ENCODE measurements at places on chromosomes 1 and 21. TPM values are rescaled to one million over a fixed set of nuclear protein-coding genes. Genes with fewer than 3 reads are reported as not detected.

DNA sequence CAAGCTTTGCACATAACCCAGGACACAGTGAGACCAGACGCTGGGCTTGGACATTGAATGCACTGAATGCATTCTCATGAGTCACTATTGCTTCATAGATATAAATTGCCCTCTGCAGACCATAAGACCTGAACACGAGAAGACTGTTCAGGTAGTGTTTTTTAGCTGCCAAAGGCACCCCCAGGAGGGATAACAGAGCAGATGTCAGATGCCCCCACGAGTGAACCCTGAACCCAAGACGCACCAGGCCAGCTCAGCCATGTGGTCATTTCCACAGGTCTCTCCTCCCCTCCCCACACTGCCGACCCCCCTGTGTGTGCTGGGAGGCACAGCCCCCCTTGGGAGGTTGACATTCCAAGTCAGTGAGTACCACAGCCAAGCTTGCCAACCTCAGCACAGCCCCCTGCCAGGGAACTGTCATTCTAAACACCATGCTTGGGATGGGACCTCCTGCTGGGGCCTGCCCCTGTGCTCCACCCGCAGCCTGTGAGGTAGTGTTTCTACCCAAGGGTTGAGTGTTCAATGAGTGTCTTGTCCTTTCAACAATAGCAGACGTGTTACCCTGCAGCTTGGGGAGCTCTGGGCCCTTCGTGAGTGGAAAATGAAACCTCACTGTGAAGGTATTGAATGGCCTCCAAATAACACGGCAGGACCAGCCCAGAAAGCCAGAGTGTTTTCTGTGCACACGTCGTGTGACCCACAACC, 68.2 kb downstream of the PSMG1 start:
- DNase-seq: no peak
- H3K4me1 ChIP-seq: peaks cover 17% of the 10 kb centered on the region
- no peaks in the 10 kb centered on the region for H3K36me3 ChIP-seq
- no peaks in the 10 kb centered on the region for H3K27me3 ChIP-seq

ERO1B gene
- 5.1 TPM for total RNA-seq

PSMB2 gene
- 54.0 TPM for total RNA-seq

- no peak for DNase-seq
- no peaks in the 10 kb centered on the region for H3K36me3 ChIP-seq
- no peak overlapping the region for H3K4me3 ChIP-seq
- H3K27ac ChIP-seq: no peak overlapping the region
- H3K4me1 ChIP-seq: no peaks in the 10 kb centered on the region
These were observed 84.6 kb upstream of the SPAG17 start for GRCh38 chr1:118269598-118269997.

GPX7 gene
- total RNA-seq: 6.3 TPM

COL8A2 gene
- total RNA-seq: 41.7 TPM

OLIG2 gene
- total RNA-seq: not detected

CDCA8 gene
- 0.75 TPM for total RNA-seq

SRRM1 gene
- 90.5 TPM for total RNA-seq

IFI44L gene
- 19.5 TPM for total RNA-seq

GRCh38 chr1:193013005-193013404, 46.2 kb downstream of the UCHL5 start:
- no peaks in the 10 kb centered on the region for H3K4me1 ChIP-seq
- no peak overlapping the region for H3K4me3 ChIP-seq
- no peaks in the 10 kb centered on the region for H3K36me3 ChIP-seq
- DNase-seq: no peak
- no peak overlapping the region for H3K27ac ChIP-seq

- no peak for DNase-seq
- no peak overlapping the region for H3K4me3 ChIP-seq
- H3K27ac ChIP-seq: no peak overlapping the region
- H3K27me3 ChIP-seq: no peaks in the 10 kb centered on the region
- H3K36me3 ChIP-seq: no peaks in the 10 kb centered on the region
These were observed 65.6 kb downstream of the IFI44 start for GRCh38 chr1:78715181-78715661.
